A549 treated with Hydrocortisone at 1 μM for 4 hours (cell line): ENCODE measurements at places on chromosomes 16 and 17. TPM values are rescaled to one million over a fixed set of nuclear protein-coding genes. Genes with fewer than 3 reads are reported as not detected.

XAF1 gene
- not detected in 5 replicates for total RNA-seq

CRLF3 gene
- 11.7 to 19.8 TPM (median 14.9 TPM) in 5 replicates for total RNA-seq

IRF8 gene
- total RNA-seq: 0.33 to 0.68 TPM (median 0.53 TPM) in 5 replicates

TGFB1I1 gene
- 45.9 to 79.3 TPM (median 53.0 TPM) in 5 replicates for total RNA-seq

UBALD2 gene
- 87.3 to 156 TPM (median 136 TPM) in 5 replicates for total RNA-seq

SPATA32 gene
- total RNA-seq: 0.07 to 0.18 TPM (median 0.14 TPM) in 4 of 5 replicates, not detected in the other
